CD4-positive, alpha-beta T cell treated with Interleukin-4 for 4 hours (primary cell): ENCODE measurements at places on chromosomes 7 and 10.

- no peak for DNase-seq
Observed at GRCh38 chr10:17217631-17218232, 10.3 kb upstream of the VIM start.

DNA sequence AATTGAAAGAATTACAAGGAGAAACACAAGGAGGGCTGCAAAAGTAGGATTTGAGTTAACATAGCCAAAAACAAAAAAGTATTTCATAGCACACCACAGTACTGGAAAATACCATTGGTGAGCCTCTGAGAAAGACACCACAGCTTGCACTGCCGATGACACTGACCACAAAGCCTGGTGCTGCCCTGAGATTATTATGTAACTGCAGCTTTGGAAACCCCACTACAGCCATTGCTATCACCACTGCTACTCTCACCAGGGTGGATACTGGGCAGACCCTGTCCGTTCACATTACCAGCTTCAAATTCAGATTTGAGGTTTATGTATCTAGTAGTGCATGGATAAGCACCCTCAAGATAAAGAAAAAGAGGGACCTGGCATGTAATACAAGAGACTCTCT lies 1246.7 kb upstream of the SORCS1 start:
- no peak for DNase-seq

DNA sequence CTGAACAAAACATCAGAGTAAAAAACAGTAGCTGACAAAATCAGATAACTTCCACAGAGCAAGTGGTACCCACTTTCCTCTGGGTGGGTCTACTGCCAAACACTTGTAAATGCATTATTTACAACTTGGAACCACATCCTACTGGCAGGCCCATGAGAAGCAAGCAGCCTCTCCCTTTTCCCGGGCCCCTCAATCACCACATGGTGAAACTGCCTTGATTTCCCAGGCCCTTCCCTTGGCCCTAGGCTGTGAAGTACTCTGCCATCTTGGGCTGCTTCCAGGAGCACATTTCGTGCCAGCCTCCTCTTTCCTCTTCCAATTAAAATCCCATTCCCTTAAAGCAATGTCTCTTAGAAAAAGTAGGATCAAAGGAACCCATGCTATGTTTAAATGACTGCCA lies 71.4 kb downstream of the CUZD1 start:
- no peak for DNase-seq

DNA sequence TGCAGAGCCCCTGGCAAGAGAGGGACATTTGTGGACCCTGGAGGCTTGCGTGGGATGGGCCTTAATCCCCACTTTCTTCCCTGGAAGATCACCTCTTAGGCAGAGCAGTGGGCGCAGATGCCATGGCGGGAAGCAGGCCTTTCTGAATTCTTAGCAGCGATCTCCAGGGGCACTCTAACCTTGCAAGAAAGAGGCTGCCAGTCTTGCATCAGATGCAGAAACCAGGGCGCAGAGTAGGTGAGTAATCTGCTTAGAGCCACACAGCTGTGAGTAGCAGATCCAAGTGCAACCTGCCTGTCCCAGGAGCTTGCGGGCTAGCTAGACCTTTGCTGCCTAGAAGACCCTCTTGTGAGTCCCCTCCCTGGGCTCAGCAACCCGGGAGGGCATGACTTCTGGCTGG lies 40.0 kb downstream of the KCTD7 start:
- no peak for DNase-seq

DNA sequence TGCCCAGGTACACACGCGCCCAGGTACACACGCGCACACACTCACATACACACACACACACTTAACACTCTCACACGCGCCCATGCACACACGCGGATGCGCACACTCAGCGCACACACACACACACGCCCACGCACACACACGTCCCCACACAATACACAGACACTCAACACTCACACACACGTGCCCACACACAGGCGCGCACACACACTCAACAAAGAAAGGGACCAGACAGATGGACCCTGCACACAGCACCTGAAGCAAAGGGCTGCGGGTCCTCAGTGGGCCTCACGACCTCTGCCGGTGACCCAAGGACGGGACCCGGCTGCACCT lies 257.4 kb downstream of the ZMYND11 start:
- no peak for DNase-seq

DNA sequence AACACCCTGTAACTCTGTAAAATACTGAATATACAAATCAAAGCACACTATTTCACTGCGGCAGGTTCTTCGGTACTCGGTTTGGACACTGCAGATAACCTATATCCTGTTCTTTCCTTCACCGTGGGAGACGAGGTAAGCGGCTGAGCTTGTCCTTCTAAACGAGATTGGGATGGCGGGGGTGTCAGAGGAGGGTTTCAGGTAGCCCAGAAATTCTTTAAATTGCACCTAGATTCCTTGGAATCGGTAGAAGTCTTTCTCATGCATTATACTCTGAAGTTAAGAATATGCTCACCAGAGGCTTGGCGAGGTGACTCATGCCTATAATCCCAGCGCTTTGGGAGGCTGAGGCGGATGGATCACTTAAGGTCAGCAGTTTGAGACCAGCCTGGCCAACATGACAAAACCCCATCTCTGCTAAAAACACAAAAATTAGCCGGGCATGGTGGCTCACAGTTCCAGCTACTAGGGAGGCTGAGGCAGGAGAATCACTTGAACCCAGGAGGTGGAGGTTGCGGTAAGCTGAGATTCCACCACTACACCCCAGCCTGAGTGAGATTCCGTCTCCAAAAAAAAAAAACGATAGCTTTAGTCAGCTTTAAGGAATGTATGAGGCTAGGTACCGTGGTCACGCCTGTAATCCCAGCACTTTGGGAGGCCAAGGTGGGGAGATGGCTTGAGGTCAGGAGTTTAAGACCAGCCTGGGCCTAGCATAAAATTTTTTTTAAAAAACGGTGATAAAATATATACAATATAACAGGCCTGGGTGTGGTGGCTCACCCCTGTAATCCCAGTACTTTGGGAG lies 10.1 kb upstream of the LAT2 start:
- DNase-seq = no peak

- DNase-seq = no peak
Observed at GRCh38 chr10:21464134-21464533, 61.3 kb downstream of the SKIDA1 start.

- DNase-seq = no peak
Observed at GRCh38 chr10:68318331-68319059, 13.4 kb upstream of the HNRNPH3 start.

- DNase-seq = no peak
Observed at GRCh38 chr10:89490596-89491335, 44.6 kb downstream of the SLC16A12 start.

DNA sequence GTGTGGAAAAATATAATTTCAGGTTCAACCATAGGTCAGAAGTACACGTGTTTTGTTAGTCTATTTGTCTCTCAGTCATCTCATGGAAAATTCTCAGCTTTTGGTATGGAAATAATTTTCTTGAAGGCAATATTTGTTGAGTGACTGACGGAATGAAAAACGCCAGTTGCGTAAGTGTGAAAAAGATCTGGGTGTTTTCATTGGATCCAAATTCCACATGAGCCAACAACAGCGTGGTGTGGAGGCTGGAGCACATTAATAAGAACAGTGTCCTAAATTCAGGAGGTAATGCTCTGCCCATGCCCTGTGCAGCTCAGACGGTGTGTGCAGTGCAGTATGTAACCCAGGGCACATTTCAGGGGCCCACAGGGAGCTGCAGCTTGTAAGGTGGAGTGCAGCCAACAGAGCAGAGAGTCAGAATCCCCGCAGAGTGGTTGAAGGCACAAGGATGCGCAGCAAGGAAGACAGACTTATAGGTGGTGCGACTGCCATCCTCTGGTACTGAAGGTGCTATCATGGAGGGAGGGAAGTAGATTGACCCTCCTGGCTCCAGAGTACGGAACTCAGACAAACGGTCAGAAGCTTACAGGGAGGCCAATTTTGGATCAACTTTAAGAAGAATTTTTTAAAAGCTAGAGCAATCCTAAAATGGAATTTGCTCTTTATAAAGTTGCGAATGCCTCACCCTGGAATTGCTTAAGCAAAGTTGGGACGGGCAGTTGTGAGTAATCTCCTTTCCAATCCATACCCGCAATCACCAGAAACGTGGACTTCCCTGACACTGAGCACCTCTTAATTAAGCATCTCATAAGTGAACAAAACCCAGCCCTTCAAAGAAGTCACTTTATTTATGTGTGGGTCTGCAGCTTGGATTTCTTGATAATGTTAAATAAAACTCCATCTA lies 38.0 kb downstream of the EGFR start:
- no peak for DNase-seq

DNA sequence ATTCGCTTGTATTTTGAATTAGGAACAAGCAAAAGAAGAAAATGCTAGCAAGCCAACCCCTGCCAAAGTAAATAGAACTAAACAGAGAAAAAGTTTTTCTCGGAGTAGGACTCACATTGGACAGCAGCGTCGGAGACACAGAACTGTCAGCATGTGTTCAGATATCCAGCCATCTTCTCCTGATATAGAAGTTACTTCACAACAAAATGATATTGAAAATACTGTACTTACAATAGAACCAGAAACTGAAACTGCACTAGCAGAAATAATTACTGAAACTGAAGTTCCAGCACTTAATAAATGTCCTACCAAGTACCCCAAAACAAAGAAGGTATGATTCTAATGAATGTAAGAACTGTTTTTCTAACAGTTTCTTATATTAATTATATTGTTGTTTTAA lies 87.9 kb downstream of the KMT2E start:
- no peak for DNase-seq

- DNase-seq = no peak
Observed at GRCh38 chr10:94281654-94282053, 81.1 kb downstream of the NOC3L start.

DNA sequence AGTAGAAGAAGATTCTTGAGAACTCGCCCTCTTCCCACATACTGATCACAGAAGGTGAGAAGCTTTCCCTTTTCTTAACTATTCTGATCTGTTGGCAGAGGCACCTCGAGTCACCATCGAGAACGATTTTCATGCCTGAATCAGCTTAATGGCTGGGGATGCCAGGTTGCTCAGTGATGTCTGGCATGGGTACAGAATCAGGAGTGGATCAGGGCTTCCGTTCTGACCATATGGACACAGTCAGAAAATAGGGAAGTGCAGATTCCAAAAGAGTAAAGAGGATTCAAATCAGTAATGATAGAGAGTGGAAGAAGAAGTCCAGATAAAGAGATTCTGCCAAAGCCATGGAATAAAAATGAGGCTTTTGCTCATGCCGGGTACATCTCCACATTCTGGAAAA lies 52.0 kb upstream of the GRB10 start:
- DNase-seq = no peak

- DNase-seq = no peak
Observed at GRCh38 chr7:111529507-111530355, 32.6 kb downstream of the IMMP2L start.

- no peak for DNase-seq
Observed at GRCh38 chr10:86164174-86164774, 202.3 kb downstream of the GRID1 start.

GRCh38 chr7:117458977-117459583 lies 20.7 kb upstream of the CFTR start:
- peak; percentile 2 for DNase-seq

DNA sequence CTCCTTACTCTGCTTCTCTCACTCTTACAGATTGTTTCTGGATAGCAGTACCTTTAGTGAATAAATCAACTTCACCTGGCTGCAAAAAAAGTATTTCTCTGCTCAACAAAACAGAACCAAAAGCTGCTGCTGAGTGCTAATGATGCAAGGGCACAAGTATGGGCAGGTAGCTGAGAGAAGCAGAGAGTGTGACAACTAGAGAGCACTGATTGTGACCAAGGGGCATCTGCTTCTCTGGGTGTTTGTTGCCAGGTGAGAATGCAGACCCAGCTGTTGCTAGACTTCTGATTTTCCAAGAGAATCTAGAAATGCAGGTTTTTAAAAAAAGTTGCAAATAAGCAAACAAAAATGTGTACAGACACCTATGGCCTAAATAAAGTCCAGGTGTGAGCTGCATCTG lies 25.3 kb upstream of the PPIF start:
- no peak for DNase-seq

GRCh38 chr10:44946205-44946604 lies 13.4 kb upstream of the RASSF4 start:
- no peak for DNase-seq

- DNase-seq = no peak
Observed at GRCh38 chr10:6273351-6273750, 70.6 kb downstream of the PFKFB3 start.

DNA sequence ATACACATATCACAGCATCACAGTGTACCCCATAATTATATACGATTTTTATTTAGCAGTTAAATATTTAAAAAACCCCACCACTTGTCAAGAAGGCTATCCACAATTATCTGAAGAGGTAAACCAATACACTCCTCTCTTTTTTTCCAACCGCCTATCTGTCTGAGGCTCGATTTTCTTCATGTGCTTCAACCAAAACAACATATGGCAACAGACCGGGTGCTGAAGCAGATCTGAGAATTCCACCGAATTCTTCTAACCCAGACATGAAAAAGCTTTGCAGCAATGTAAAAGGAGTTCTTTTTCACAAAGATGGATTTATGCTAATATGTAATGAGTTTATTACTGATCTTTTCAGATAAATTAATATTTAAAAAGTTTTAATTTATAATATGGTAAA lies 132.4 kb upstream of the RHEB start:
- DNase-seq = no peak

DNA sequence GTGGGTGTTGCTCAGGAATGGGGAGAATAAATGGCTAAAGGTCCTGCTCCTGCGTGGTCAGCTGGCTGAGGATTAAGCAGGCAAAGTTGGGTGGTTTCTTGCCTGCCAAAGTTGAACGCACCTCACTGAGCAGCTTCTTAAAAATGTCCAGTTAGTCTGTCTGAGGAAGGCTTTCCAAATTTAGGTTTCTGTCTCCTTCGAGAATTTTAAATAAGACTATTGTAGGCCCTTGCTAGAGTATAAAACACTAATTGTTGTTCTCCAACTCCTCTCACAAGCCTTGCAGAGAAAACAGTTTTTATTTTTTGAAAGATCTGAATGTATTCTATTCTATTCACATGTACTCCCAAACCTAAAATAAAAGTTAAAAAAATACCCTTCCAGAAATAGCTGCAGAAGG lies 122.0 kb upstream of the LAMB4 start:
- no peak for DNase-seq

- DNase-seq = no peak
Observed at GRCh38 chr10:130894471-130894870, 417.1 kb downstream of the TCERG1L start.

DNA sequence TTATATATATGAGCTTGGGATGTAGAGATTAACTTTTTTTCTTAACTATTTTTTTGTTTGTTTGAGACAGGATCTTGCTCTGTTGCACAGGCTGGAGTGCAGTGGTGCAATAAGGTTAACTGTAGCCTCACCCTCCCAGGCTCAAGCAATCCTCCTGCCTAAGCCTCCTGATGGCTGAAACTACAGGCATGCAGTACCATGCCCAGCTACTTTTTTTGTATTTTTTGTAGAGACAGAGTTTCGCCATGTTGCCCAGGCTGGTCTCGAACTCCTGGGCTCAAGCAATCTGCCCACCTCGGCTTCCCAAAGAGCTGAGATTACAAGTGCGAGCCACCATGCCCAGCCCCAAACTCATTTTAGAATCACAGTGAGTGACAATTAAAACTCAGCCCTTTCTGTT lies 105.2 kb downstream of the CUBN start:
- no peak for DNase-seq

GRCh38 chr10:91511549-91512330 lies 101.6 kb downstream of the HECTD2 start:
- no peak for DNase-seq
